ENCODE measurements at places on chromosomes 4 and X.

DNA sequence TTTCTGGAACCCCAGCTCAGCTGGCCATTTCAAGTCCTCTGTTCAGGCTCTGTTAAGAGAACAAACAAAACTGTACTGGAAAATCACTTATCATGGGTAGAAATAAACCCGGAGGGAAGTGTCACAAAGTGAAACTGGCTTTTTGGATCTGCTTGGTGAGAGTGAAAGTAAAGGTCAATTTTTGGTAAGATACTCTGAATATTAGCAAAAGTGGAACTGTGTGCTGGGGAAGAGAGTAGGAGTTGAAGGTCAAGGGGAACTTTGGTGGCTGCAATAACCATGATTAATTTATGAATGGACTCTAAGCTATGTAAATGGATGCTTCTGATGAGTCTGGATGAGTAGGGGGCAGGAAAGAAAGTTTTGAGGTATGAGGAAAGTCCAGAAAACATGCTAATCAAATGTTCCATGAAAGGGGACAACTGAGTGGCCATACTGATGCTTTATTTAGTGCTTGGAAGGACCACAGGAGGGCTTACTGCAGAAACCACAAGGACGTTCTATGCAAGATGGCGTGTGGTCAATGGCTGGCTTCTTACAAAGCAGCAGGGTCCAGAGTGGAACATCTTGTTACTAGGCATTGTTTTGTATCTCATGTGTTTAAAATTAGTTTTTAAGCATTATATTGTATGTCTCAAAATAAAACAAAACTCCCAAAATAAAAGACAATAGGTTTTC, 36.8 kb upstream of the TNIP3 start:
- peak; percentile 20 for DNase-seq

DNA sequence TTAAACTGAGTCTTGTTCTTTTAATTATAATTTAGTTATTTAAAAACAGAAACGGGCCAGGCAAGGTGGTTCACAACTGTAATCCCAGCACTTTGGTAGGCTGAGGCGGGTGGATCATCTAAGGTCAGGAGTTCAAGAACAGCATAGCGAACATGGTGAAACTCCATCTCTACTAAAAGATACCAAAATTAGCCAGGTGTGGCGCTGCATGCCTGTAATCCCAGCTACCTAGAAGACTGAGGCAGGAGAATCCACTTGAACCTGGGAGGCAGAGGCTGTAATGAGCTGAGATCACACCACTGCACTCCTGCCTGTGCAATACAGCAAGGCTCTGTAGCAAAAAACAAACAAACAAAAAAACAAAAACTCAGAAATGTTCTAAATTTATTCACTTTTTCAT, 852.9 kb downstream of the TECRL start:
- no peak for DNase-seq

DNA sequence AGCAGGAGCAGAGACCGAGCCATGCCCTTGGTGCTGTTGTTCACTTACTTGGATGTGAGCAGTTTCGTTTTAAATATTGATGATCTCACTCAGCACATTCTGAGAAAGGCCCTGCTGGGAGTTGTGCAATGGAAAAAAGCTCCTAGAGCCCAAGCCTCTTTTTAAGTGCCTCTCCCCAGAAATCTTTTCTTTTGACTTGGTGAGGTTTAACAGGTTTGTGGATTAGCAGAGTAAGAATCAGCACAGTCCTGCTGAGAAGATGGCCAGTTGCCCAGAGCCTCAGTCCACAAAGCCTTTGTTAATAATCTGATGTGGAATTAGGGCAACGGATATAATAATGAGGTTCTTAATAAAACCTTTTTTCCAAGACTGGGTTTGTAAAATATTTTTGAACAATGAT, 157.5 kb upstream of the ATP6AP2 start:
- peak; percentile 49 for DNase-seq

GRCh38 chr4:184190711-184191110, 27.0 kb downstream of the ENPP6 start:
- no peak for DNase-seq

GRCh38 chr4:89754531-89754930, 82.4 kb downstream of the SNCA start:
- DNase-seq, result no peak

DNA sequence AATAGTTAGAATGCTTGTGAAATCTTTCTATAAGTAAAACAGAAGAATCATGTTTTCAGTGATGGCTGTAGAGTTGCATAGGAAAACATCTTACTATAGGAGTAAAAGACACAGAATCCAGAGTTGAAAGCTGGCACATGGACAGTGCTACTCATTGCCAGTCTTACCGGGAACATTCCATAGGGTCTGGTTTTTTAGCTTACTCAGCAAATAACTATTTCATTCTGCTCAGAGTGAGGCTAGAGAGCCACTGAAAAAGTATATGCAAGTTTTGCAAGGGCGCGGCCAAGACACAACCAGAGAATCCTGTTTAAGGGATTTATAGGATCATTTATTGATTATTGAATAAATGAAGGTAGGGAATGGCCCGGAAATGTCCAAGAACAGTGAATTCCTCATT, 60.3 kb downstream of the MTHFD2L start:
- no peak for DNase-seq

- DNase-seq, result no peak
Observed at GRCh38 chrX:122187069-122187713, 996.9 kb upstream of the GRIA3 start.

DNA sequence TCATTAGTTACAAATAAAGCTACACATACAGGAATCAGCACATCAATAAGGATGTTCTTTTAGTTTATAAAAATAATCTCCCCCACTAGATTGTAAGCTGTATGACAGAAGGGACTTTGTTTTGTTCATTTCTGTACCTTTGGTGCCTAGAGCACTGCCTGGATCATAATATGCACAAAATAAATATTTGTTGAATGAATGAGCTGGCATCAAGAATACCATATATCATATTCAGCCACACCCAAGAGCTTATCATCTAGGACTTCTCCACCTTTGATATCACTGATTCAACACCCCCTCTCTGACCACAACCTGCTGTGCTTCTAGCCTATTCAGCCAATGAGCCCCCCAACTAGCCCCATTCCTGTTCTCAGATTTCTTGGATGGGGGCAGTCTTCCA, 10.6 kb downstream of the SYTL4 start:
- DNase-seq, result no peak

GRCh38 chr4:64121803-64122202, 287.4 kb downstream of the TECRL start:
- no peak for DNase-seq

DNA sequence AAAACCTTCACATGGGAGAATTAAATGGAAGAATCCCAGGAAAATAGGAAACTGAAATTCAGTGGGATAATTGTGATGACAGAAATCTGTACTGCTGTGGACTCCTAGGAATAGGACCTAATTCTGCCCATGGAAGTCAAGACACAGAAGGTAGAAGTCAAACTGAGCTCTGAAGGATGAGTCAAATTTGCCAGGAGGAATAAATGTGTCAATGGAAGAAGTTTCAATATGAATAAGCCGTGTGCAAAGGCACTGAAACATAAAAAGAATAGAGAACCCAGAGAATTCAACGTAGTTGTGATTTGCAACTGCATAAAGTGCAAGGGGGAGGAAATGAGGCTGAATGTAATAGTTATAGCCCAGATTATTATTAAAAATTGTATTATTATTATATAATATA, 11.6 kb downstream of the ENAM start:
- DNase-seq, result peak; percentile 38

DNA sequence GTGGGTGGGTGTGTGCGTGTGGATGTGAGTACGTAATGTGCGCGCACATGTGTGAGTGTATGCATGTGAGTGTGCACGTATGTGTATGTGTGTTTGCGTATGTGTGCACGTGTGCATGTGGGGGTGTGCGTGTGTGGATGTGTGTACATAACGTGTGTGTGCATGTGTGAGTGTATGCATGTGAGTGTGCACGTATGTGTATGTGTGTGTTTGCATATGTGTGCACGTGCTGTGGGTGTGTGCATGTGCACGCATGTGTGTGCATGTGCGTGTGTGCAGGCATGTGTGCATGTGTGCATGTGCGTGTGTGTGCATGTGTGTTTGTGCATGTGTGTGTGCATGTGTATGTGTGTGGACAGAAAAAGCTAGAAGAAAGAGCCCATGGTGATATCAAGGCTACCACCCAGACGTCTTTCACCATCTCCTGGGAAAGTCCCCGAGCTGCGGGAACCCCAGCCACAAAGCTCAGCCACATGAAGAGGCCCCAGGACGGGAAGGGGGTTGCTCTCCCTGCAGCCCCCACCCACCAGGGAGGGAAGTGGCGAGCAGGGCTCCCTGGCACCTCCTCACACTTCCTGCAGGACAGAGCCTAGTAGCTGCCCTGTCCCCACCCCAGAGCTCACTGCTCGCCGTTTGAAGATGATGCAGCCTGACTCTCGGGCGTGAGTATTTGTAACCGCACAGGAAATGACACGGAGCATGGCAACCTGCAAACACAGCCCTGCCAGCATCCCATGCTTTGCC, 108.3 kb downstream of the DCTD start:
- DNase-seq, result peak; percentile 89

GRCh38 chr4:66946761-66947160, 598.5 kb downstream of the CENPC start:
- DNase-seq, result no peak

- no peak for DNase-seq
Observed at GRCh38 chr4:174475528-174475927, 46.8 kb downstream of the HPGD start.

GRCh38 chr4:6469144-6469543, 3.3 kb downstream of the PPP2R2C start:
- no peak for DNase-seq

- no peak for DNase-seq
Observed at GRCh38 chr4:112511093-112511802, 4.7 kb downstream of the NEUROG2 start.

DNA sequence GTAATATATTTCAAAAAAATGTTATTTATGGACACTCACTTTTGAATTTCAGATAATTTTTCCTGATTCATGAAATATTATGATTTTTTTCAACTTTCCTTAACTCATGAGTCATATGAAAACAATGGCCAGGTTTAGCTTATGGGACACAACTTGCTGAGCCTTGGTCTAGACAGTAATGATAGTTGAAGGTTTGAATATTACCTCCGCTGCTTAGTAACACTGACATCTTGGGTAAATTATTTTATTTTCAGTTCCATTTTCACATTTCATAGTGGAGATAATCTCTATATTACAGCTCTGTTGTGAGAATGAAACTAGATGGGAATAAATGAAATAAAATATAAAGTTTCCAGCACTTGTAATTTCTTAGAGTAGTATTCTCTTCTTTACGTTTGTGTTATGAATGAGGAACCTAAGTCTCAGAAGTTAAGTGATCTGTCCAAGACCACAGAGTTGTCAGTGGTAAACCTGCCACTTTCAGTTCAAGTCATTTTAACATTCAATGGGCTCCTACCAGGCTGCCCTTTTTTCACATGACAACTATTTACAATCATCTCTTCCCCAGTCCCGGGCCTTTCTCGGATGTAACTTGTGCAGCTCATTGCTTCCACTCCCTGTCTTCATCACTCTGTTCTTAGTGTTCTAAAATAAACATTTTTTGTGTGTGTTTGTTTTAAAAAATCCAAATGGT, 46.8 kb upstream of the GC start:
- peak; percentile 12 for DNase-seq

Measured in activated CD4-positive, alpha-beta T cell treated with anti-CD3 and anti-CD28 coated beads, Interleukin-2, Interleukin-6, amounts not matched to agents 100 ng/mL and 50 ng/mL, durations not matched to agents 16 hours and 8 hours (primary cell).